SW 1271 (cell line): ENCODE measurements at places on chromosomes 1 and 21.

GRCh38 chr1:155049651-155050559 lies 1.2 kb upstream of the ADAM15 start:
- DNase-seq, result no peak

GRCh38 chr1:4755864-4756504 lies 101.6 kb downstream of the AJAP1 start:
- no peak for DNase-seq

GRCh38 chr1:43221797-43222196 lies 48.0 kb upstream of the TMEM125 start:
- no peak for DNase-seq

DNA sequence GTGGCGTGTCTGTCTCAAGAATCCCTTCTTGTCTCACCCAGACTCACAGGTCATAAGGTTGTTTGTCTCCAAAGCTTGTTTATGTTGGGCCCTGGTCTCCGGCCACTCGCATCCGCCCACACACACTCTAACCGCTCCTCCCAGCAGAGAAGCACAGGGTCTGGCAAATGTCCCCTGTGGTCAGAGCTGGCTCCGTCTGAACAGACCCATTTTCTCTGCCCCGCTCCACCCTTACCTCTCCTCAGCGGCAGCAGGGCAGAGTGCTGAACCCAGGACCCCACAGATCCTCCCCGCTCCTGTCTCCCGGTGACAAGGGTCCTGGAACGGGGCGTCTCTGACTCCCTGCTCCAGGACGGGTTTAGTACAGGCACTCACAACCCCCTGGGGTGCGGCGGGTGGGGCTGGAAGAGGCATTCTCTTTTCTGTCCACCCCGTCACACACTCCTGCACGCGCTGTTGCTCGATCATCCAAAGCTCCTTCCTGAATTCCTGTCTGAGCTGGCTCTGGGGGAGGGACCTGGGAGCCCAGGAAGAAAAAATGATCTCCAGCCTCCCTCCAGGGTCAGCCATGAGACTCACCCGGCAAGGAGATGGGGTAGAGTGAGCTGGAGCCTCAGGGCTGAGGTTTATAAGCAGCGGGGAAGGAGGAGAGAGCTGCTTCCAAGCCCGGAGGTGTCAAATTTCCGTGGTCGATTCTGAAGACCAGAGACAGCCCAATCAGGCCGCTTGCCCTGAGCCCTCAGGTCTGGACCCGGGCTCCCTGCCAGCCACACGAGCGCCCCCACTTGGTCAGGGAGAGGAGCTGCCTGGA lies at the start of gene S100A13:
Gene S100A13 (minus strand): TSS at position 602 of the 811 bp plus-strand sequence. CDS start 1,033 bp downstream, outside the sequence.
- peak; percentile 50 for DNase-seq

DNA sequence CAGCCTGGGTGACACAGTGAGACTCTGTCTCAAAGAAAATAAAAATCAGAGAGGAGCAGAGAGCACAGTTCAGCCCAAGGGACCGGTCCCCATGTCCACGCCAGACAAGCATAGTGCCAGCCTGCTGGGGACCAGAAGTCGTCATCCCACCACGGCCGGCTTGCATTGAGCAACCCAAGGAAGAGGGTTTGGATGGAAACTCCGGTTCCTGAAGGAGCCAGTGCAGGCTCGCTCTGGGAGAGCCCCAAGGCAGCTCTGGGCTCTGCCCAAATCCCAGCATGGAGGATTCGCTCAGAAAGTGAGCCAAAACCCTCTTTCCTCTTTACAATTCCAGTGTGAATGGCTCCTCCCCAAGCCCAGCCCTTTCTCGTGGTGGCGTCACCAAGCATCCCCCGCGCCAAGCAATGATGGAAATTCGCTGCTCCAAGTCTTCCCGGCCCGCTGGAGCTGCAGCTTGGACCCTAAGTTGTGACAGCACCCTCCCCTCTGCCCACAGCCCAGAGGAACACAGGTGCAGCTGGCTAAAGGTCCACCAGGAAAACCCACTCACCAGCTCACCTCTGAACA lies 64.1 kb upstream of the SLC25A33 start:
- no peak for DNase-seq

- no peak for DNase-seq
Measured at GRCh38 chr1:26570287-26570686, 40.7 kb downstream of the RPS6KA1 start.

DNA sequence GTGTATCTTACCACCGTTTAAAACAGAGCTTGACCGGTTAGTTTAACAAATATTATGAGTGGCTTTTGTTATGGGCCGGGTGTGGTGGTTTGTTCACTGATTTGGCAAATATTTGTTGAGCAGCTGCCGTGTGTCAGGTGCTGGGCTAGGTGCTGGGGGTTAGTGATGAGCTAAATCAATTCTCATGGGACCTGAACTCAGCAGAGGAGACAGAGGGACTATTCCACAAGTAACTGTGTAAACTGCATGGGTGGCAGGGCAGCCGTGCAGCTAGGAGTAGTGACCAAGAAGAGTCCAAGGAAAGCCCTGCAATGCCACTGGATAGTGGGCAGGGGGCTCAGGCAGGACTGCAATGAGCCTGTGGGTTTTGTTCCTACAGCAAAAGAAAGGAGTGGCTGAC lies 11.2 kb upstream of the C2CD2 start:
- no peak for DNase-seq

GRCh38 chr21:38454702-38455101 lies 43.6 kb downstream of the ERG start:
- no peak for DNase-seq

DNA sequence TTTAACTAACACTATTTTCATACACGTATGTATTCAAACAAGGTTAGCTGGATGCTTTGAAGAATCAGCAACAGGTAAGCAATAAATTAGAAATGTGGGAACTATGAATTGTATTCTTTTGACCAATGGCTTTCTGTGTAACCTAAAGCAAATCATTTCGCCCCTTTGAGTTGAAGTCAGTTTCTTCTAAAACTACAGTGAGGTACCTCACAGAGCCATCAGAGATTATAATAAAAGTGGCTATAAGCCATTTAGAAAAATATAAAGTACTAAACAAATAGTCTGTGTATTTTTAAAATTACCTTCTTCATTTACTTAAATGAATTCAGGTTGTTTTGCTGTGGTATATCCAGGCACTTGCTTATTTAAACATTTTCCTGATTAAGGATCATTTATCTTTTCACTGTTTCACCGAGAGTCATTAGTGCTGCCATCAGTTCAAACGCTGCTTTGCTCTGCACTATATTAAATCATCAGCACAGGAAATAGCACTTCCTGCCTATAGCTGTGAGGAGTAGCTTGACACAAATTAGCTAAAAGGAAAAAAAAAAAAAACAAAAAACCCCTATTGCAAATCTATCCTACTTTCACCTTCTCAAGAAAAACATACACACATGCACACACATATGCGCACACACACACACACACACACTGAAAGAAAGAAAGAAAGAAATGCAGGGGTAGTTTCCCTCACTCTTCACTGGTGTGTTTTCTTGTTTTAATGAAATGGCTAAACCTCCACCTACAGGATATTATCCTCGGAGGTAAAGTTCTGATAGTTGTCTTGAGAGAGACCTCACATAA lies 39.8 kb upstream of the C1orf105 start:
- DNase-seq, result no peak

DNA sequence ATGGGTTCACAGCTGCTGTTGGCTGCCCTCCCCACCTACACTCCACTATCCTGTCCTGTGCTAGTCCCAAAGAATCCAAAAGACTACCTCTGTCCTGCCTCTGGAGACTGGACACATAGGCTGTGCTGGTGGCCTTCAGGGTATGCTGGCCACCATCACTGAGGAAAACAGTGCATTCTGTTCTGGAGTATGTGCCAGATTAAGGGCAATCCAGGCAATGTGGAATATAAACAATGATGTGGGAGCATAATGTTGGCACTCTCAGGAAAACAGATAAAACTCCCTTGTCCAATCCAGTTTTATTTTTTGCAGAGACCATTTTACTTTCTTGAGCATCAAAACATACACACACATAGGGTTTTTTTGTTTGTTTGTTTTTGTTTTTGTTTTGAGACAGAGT lies 94.3 kb downstream of the GLUL start:
- no peak for DNase-seq
